ENCODE measurements at places on chromosomes 1 and 21.
A peak's percentile ranks its signal among the peaks of the same experiment; 100 is the strongest.

DNA sequence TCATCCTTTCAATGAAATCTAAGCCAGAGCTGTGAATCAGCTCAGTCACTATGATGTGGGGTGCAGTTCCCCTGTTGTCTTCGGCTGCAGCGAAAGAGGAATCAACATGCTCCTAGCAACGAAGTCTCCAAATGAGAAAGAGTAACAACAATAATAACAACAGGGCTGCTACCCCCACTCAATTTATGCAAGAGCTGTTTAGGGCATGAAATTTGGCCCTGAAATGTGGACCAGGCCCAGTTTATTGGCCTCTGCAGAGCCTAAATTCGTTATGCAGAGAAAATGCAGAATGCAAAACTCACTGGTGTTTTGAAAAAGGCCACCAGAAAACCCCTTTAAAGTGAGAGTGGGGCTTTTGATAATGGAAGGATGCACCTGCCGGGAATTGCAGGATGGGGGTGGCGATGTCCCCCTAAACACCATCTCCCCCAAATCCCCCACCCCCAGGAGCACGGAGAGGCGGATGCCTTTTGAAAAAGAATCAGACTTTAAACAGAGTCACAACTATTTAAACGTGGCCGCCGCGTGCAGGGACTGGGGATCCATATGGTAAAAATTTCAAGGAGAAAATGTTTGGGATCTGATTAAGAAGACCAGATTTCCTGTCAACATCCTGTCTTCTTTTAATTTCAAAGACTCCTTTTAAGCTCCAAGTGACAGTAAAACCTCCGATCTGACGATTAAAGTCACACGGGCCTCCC is 1.9 kb downstream of the RUNX3 start:
- DNase-seq: no peak

DNA sequence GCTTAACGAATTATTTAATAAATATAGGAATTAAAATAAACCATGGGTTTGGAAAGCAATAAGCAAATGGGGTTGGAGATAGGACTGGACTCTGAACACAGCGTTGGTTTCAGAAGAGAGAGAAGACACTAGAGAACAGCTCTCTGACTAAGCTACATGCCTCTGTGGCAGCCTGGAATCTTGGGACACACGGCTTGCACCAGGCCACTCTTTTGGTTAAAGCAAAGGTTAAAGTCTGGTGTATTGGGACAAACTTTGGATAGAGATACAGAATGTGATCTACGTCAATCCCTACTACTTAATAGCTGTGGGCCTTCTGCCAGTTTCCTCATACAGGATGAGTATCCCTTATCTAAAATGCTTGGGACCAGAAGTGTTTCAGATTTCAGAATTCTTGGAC is 49.7 kb upstream of the HSD17B7 start:
- no peak for DNase-seq

- DNase-seq: no peak
Measured at GRCh38 chr1:151211972-151212705, 13.8 kb downstream of the PIP5K1A start.

DNA sequence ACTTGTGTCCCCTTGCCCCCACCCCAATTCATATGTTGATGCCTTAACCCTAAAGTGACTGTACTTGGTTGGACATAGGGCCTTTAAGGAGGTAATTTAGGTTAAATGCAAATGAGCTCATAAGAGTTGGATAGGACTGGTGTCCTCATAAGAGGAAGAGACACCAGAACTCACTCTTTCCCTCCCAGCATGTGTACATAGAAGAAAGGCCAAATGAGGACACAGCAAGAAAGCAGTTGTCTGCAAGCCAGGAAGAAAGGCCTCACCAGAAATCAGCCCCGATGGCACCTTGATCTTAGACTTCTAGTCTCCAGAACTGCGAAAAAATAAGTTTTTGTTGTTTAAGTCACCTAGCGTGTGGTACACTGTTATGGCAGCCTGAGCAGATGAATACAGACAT is 45.5 kb downstream of the RAB3GAP2 start:
- no peak for DNase-seq

DNA sequence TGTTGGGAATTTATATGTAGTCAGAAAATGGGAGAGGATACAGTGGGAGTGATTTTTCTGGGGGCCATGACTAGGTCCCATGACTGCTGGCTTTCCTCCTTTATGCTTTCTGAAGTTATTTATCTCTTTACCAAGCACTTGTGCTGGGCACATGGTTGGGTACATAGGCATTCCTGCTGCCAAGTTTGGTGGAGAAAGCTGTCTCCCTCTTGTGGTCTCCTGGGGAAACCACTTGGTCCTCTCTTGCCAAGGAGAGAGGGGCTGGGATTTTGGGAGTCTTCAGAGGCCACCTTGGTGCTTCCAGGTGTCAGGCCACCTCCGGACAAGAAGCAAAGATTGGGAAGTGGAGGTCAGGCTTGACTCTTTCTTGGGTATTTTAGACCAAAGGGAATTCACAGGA is 120.2 kb upstream of the KCNE2 start:
- DNase-seq: no peak

DNA sequence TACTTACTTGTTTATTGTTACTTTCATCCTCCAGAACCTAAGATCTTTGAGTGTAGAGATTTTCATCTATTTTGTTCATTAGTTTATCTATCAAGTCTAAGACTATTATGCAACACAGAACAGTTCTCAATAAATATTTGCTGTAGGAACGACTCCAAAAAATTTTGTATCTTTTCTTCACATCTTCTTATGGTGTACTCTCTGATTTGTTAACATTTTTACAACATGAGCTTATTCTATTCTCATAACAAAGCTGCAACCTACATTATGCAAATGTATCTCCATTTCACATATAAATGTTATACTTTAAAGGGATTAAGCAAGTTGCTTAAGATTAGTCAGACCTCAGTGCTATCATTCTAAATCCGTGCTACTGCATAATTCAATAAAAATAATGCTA is 514.2 kb upstream of the ZP4 start:
- DNase-seq: no peak

DNA sequence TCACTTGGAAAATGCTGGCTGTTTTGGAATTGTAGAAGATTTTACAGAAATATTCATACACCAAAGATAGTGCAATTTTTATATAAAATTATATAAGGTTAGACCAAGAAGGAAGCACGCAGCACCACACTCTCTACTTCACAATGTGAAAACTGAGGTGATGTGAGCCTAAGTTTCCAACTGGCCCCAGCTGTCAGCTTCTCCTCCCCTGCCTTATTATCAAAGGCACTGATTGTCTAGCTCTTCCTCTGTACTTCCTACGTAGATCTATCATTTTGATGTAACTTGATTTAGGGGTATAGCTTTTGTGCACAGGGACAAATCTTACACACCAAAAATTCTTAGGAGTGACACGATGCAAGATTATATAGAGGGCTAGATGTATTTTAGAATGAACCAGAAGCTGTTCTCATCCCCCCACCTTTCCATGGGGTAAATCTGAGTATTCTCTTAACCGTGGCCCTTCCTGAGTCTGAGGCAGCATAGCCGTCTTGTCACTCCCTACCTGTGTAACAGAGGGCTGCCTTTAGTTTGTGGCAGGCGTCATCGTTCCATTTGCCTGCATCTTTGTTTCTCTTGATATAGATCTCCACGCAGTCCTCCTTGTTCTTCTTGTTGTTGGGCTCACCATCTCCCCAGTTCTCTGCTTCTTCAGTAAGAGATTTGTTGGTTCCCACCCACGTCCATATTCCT is 3.4 kb downstream of the SELL start:
- DNase-seq: no peak

- no peak for DNase-seq
Measured at GRCh38 chr21:34791776-34792503, 123.1 kb downstream of the CLIC6 start.

GRCh38 chr1:239457491-239458143 is 71.2 kb downstream of the CHRM3 start:
- no peak for DNase-seq

DNA sequence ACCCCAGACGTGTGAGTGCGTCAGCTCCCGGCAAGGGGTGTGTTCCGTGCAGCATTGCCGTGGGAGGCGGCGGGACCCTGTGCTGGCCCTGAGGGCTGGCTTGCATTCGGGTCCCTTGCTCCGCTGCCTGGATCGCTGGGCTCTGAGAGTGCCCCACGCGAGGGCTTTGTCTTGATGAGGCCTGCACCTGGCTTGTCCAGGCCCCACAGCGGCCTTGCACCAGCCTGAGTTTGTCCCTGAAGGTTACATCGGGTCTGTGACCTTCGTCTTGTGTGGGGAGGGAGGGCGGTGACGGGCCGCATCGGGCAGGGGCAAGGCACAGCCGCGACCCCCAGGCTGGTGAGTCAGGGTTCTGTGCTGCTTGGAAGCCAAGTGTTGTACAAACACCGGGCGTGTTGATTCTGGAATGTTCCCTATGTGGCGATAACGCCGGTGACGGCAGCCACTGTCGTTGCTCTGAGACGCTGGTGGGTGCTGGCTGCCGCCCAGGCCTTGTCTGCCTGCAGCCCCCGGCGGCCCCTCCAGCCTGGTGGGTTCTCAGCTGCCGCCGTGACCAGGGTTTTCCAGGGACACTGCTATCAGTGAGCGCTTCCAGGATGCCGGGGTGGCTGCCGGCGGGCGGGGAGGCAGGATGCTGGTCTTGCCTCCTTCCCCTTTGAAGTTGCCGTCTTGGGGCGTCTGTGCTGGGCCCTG is 42.9 kb downstream of the SLX9 start:
- no peak for DNase-seq

- no peak for DNase-seq
Measured at GRCh38 chr21:17757671-17758070, 61.5 kb downstream of the C21orf91 start.

DNA sequence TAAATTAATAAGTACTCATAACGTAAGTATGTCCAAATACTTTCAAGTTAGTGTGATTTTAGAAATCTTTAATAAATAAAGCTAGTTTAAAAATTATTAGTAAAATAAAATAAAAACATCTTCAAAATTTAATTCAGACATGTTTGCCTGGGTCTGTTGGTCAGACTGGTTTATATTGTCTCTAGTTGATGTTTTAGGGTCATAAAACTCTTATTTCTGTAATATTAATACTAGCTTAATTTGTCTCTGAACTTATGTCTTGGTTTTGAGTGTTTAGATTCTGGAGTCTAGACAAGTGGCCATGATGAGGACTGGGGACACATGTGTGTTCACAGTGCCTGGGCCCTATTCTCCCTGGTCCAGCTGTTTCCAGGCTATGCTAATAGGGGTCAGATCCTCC is 184.5 kb upstream of the TNR start:
- no peak for DNase-seq

DNA sequence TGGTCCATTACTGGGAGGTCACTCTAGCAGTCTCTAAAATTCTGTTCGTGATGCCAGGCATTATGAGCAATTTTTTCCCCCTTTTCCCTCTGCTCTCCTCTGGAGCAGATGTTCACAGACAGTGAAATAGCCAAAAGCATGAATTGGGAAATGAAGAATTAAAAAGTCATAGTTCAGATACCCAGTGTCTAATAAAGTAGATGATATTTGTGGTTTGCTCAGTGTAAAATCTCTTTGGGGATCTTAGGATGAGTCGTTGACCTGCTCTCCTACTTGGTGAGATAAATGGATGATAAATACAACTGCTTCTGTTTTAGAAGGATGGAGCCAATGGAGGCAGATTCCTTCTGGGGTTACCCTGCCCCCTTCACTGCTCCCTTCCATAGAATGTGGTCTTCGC is 56.3 kb downstream of the KIAA0040 start:
- DNase-seq: no peak

GRCh38 chr1:163093579-163093978 is 24.4 kb downstream of the RGS4 start:
- no peak for DNase-seq

- no peak for DNase-seq
Measured at GRCh38 chr1:219292341-219292740, 118.7 kb downstream of the LYPLAL1 start.

GRCh38 chr1:172763057-172763456 is 104.2 kb downstream of the FASLG start:
- no peak for DNase-seq

DNA sequence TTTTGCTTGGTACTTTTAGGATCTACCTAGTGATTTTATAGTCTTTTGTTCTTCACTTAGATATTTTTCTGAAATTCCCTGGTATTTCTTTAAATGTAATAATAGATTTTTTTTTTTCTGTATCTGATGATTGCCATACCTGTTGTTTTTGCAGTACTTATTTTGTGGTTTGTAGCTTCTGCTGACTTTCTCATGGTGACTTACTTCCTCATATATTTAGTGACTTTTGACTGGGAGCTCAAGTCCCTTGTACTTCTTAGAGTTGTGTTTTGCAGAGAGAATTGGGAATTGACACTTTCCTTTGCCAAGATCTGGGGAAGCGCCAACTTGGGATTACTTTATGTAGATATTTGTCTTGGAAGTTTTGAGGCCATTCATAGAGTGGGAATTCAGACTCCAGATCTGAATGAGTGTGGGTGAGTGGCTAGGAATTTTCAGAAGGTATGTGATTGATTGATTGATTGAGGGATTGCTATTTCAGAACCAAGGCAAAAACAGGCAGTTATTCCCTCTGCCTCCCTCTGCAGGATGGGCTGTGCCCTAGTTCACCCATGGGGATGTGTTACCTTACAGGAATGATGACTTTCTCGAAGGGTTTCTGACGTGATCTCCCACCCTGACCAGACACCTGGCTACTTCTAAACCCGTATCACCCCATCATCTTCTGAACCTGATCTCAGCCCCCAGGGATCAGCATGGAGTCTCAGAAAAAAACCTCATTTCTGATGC is 219.5 kb downstream of the URB2 start:
- no peak for DNase-seq

DNA sequence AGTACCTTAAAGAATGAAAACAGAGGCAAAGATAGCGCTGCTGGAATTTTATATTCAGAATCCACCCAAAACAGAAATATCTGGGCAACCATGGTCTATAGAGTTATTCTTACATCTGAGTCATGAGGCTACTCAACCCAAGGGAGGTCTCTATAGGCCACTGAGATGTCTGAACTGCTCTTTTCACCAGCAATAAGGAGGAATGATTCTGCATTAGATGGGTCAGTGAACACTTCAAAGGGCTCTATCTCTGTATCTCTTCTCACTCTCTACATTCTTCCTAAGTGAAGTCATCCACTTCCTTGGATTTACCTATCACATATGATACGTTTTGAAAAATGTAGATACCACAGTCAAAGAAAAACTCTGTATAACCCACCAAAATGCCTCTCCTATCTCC is 90.2 kb upstream of the NGF start:
- no peak for DNase-seq

GRCh38 chr1:1219341-1219740 is 5.4 kb upstream of the TNFRSF4 start:
- DNase-seq: no peak

- no peak for DNase-seq
Measured at GRCh38 chr1:145689922-145690321, 17.2 kb downstream of the PDZK1 start.

DNA sequence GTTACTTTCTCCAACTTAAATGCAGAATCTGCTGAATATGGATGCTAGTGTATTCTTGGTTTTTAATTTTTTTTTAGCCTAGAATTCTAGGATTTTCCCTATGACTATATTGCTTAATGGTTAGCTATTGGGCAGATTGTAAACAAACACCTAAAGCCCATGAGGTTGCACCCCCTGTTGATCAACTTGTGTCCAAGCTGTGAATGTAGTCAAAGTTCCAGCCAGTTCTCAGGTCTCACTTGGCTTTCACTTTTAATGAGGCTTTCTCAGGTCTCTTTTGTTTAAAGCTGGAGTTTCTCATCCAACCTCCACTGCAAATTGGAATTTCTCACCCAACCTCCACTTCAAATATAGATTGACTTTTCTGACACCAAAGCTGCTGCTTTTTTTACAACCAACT is 35.9 kb downstream of the FCER1A start:
- DNase-seq: no peak

- no peak for DNase-seq
Measured at GRCh38 chr1:201970334-201971159, 11.9 kb upstream of the RNPEP start.

- DNase-seq: peak; percentile 39
Measured at GRCh38 chr1:172638885-172639831, 19.7 kb upstream of the FASLG start.
